Activated CD4-positive, alpha-beta T cell treated with anti-CD3 and anti-CD28 coated beads for 36 hours (primary cell): ENCODE measurements at places on chromosomes 2 and 18. TPM values are rescaled to one million over a fixed set of nuclear protein-coding genes. Genes with fewer than 3 reads are reported as not detected.

STPG4 gene
- 0.14 TPM for total RNA-seq

DNA sequence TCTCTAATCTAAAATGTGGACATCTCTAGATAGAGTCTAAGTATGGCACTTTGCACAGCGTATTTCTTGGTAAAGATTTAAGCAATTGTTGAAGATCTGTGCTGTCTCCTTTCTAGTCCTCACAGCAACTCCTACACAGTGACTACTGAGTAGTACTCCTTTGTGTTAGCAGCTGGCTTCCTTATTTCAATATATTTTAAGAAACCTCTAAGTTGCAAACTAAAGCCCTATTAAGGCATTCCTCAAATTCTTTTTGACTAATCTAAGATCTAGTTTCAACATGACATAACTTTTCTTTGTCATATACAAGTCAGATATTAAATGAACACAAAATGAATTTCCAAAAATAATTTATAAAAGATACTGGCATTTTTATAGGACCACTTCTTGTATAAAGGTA, 121.8 kb upstream of the DNAJC10 start:
- no peak for DNase-seq

VSNL1 gene
- not detected for total RNA-seq

DNA sequence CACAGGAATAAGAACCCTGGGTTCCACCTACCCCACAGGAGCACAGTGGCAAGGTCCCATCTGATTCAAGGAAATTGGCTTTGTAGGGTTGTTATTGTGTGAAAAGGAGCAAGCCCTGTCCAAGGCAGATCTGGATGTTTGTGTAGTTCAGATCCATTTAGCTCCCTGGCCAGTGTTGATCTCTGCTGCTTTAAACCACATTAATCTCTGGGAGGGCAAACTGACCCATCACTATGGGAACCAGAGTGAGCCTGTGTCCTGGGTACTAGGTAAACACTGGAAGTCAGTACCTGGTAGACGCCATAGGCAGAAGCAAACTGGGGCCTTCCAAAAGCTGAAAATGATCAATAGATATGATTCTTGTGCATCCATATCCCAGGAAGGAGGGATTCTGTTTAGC, 271.5 kb upstream of the EPAS1 start:
- no peak for DNase-seq

GRCh38 chr18:57826252-57826651, 23.1 kb upstream of the ATP8B1 start:
- no peak for DNase-seq

GRCh38 chr2:61605245-61605644, 67.1 kb upstream of the XPO1 start:
- no peak for DNase-seq

IL1R2 gene
- total RNA-seq, result 25.4 TPM

- DNase-seq, result no peak
Observed at GRCh38 chr2:41216978-41217377, 765.1 kb upstream of the SLC8A1 start.

DNA sequence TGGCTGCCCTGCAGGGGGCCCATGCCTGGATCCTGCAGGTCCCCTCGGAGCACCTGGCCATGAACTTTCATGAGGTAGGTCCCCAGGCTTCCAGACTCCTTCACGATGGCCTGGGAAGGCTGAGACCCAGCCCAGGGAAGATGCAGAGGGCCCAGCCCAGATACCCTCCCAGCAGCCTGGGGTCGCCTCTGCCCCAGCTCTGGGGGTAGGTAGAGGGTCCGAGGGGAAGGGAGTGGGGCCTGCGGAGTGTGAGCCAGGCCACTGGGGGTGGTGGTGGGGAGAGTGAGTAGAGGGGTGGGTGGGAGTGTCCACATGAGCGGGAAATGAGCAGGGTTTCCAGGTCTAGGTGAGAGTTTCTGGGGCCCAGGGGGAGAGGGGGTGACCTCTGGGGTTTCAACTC, 1.2 kb upstream of the CHRND start:
- DNase-seq, result no peak

ABHD1 gene
- total RNA-seq, result 0.39 TPM

DNA sequence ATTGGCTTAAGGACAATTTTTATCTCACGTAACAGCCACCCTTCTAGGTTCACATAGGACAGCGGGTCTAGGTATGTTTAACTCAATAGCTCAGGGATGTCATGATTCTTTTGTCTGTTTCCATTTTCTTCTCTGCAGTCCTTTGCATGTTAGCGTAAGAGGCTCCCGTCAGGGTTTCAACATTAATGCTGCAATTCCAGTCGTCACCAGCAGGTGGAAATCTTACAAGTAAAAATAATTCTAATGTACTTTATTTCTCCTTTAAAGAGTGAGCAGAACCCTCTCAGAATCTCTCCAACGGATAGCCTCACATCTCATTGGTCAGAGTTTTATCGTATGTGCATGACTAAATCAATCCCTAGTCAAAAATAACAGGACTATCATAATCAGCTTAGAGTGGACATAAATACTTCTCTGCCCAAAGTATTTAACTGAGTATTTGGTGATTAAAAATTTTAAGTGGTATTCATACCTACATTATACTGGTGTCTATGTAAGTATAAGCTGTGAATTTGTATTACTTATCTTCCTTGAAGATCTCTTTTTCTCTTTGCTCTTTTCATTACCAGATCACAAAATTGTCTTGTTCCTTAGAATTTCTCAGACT, 487.2 kb upstream of the GCFC2 start:
- DNase-seq, result peak; percentile 68

FAM110C gene
- total RNA-seq, result 0.96 TPM

- no peak for DNase-seq
Observed at GRCh38 chr18:13934676-13935075, 19.3 kb upstream of the MC2R start.

- no peak for DNase-seq
Observed at GRCh38 chr2:71250935-71251334, 24.0 kb upstream of the PAIP2B start.

- no peak for DNase-seq
Observed at GRCh38 chr2:129779783-129780182, 199.7 kb upstream of the RAB6C start.

ARHGEF4 gene
- total RNA-seq, result 1.2 TPM

GRCh38 chr18:7467708-7468466, 99.2 kb upstream of the PTPRM start:
- no peak for DNase-seq

SERPINB3 gene
- not detected for total RNA-seq

DNA sequence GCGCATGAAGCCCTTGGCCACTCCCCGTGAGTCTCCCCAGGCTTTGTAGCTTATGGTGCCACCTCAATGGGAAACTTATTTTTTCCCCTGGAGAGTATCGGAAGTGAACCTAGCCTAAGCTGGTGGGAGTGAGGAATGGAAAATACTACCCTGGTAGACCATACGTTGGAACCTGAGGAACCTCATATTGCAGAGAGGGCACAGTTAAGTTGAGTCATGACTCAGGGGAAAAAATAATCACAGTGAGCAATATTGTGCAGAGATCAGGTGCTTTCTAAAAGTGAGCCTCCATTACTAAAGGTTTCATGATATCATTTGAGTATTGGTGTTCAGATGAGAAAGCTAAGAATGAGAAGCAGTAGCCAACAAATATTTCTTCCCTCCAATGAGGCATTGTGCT, 360.5 kb upstream of the NT5C1B start:
- no peak for DNase-seq

CRYBA2 gene
- total RNA-seq, result not detected

- DNase-seq, result peak; percentile 76
Observed at GRCh38 chr2:74186038-74186437, 7.4 kb upstream of the MOB1A start.

- no peak for DNase-seq
Observed at GRCh38 chr2:43391878-43392215, 165.4 kb upstream of the ZFP36L2 start.

GRCh38 chr2:216131175-216131926, 22.2 kb downstream of the XRCC5 start:
- DNase-seq, result no peak

CCT4 gene
- total RNA-seq, result 255 TPM

DSC3 gene
- total RNA-seq, result not detected

- DNase-seq, result no peak
Observed at GRCh38 chr2:71610671-71611070, 157.3 kb downstream of the DYSF start.

DNA sequence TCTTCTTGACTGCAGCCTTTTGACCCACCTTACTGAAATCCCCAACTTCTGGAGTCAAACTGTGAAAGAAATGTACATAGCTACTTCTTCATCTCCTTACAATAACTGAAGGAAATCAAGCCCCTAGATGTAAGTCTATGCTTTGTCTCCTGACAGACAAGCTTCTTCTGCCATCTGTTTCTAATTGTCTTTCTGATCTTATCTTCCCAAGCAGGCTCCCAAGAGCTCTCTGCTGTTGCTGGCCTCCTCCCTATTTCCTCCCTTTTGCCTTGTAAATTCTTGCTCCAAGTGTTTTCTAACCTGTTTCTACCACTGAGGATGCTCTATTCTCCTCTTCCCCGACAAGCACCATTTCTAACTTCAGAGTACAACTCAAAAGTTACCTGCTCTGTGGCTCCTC, 77.4 kb upstream of the OSR1 start:
- no peak for DNase-seq

TACR1 gene
- total RNA-seq, result not detected

DNA sequence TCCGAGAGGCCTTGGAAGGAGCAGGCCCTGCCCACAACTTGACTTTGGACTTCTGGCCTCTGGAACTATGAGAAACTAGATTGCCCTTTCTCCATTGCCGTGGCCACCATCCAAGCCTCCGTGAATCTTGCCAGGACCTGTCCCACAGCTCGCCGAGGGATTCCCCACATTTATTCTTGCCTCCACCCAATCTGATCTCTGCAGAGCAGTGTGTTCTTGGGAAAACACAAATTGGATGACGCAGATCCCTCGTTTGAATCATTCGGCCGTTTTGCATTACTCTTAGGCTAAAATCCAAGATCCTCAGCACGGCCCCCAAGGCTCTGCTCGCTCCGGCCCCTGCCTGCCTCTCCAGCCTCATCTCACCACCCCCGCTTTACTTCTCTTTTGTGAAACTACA, 364.2 kb downstream of the ZNF516 start:
- no peak for DNase-seq

ZNF532 gene
- total RNA-seq, result 11.3 TPM

- DNase-seq, result no peak
Observed at GRCh38 chr2:118672571-118673158, 174.8 kb downstream of the EN1 start.

DSG3 gene
- not detected for total RNA-seq

DOK6 gene
- not detected for total RNA-seq

DNA sequence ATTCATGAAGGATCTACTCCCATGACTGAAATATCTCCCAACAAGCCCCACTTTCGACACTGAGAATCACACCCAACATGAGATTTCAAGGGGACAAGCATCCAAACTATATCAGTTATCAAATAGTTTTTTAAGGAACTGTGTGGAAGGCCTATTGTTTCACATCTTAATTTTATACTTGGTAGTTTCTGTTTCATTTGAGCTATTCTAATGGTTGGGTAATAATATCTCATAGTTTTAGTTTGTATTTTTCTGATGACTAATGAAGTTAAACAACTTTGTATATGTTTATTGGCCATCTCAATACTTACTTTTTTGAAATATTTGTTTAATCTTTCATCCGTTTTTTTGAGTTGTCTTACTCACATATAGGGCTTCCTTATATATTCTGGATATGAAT, 135.0 kb downstream of the SCG2 start:
- no peak for DNase-seq

MC4R gene
- not detected for total RNA-seq

DHRS9 gene
- 4.8 TPM for total RNA-seq

- no peak for DNase-seq
Observed at GRCh38 chr2:23541503-23542229, 156.7 kb downstream of the KLHL29 start.

DNA sequence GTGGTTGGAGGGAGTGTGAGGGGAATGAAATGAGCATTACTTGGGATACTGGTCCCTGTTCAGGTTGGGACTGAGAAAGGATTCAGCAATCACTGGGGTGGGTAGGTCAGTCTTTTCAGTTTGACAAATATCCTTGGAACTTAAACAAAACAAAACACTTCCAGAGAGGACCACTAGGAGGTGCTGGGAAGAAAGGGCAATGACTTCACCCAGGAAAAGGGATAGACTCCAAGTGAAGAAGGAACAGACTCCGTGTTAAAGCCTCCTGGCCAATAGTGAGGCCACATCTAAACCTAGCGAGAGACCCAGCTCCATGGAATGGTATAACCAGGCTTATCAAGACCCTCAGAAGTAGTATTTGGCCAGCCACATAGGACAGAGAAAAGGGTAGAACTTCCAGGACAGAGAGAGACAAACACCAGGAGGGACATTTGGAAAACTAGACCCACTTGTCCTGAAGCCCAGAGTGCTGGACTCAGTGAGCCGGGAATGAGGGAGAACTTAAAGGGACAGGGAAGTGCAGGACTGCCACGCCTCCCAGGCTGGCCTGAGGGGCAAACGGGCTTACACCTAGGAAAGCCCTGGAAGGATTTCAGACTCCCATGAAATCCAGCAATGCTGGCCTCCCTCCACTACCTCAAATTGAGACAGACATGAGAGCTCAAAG, 19.6 kb upstream of the KCNG3 start:
- DNase-seq, result peak; percentile 21

DNA sequence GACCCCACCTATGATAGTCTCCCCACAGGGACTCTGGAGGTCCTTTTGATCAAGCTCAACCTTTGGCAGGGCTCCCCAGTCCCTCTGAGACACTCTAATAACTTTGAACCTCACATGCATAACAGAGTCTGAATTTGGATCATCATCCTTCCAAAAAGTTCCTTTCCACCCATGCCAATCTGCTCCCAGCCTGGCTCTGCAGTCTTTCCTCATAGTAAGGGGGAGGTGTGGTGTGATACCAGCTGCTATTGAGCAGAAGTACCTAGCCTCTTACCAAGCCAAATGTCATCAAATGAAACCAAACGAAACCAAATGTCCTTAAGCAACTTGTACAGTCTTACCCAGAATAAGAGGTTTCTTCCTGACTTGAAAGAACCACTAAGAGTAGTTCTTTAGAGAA, 36.5 kb downstream of the DTNA start:
- no peak for DNase-seq

PROM2 gene
- 0.23 TPM for total RNA-seq

- DNase-seq, result no peak
Observed at GRCh38 chr2:160365716-160366367, 127.8 kb downstream of the RBMS1 start.

DIPK1C gene
- not detected for total RNA-seq
